ENCODE measurements at places on chromosomes 7 and 10. TPM values are rescaled to one million over a fixed set of nuclear protein-coding genes. Genes with fewer than 3 reads are reported as not detected.

Gene PYROXD2
- total RNA-seq: 7.0 TPM

Gene SSMEM1
- not detected for total RNA-seq

Gene ZNF503
- total RNA-seq: 11.2 TPM

Gene SPDYE5
- total RNA-seq: not detected

Gene RASA4B
- total RNA-seq: 8.6 TPM

Gene TMEM139
- 0.89 TPM for total RNA-seq

GRCh38 chr7:27095050-27095896 is 527 bp downstream of the HOXA1 start:
- no peak overlapping the region for H3K27ac ChIP-seq
- H3K4me3 ChIP-seq: peak overlapping the region; percentile 69
- no peaks in the 10 kb centered on the region for H3K36me3 ChIP-seq
- no peak for DNase-seq

DNA sequence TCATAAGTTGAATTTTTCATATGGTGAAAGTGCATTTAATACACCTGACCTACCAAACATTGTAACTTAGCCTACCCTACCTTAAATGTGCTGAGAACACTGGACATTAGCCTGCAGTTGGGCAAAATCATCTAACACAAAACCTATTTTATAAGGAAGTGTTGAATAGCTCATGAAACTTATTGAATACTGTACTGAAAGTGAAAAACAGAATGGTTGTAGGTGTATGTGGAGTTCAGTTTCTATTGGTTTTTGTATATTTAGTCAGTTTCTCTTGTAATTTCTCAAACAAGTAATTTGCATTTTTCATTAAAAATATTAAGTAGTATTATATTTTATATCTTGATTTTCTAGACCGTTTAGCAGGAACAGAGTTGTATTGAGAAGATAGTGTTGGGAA is 15.3 kb downstream of the CCDC7 start:
- no peak overlapping the region for H3K4me3 ChIP-seq
- no peaks in the 10 kb centered on the region for H3K36me3 ChIP-seq
- no peaks in the 10 kb centered on the region for H3K27me3 ChIP-seq
- DNase-seq: no peak

- H3K4me3 ChIP-seq: no peak overlapping the region
- H3K27me3 ChIP-seq: no peaks in the 10 kb centered on the region
- DNase-seq: no peak
- H3K4me1 ChIP-seq: peaks cover 59% of the 10 kb centered on the region
Measured at GRCh38 chr7:47488969-47489342, 93.0 kb downstream of the TNS3 start.

- peak overlapping the region; percentile 51 for H3K27ac ChIP-seq
- DNase-seq: no peak
- H3K4me3 ChIP-seq: no peak overlapping the region
- peaks cover 27% of the 10 kb centered on the region for H3K36me3 ChIP-seq
- no peaks in the 10 kb centered on the region for H3K27me3 ChIP-seq
Measured at GRCh38 chr7:134996097-134996550, 9.8 kb downstream of the AGBL3 start.

- no peaks in the 10 kb centered on the region for H3K27me3 ChIP-seq
- H3K36me3 ChIP-seq: peaks cover 33% of the 10 kb centered on the region
- no peak overlapping the region for H3K4me3 ChIP-seq
- no peak overlapping the region for H3K27ac ChIP-seq
- H3K4me1 ChIP-seq: no peaks in the 10 kb centered on the region
Measured at GRCh38 chr10:87751274-87751673, 66.8 kb downstream of the ATAD1 start.

- H3K4me1 ChIP-seq: peaks cover 4% of the 10 kb centered on the region
- peaks cover 11% of the 10 kb centered on the region for H3K36me3 ChIP-seq
- H3K27ac ChIP-seq: peak overlapping the region; percentile 98
- no peak for DNase-seq
Measured at GRCh38 chr10:42637648-42638054, 719 bp downstream of the ZNF33B start.

DNA sequence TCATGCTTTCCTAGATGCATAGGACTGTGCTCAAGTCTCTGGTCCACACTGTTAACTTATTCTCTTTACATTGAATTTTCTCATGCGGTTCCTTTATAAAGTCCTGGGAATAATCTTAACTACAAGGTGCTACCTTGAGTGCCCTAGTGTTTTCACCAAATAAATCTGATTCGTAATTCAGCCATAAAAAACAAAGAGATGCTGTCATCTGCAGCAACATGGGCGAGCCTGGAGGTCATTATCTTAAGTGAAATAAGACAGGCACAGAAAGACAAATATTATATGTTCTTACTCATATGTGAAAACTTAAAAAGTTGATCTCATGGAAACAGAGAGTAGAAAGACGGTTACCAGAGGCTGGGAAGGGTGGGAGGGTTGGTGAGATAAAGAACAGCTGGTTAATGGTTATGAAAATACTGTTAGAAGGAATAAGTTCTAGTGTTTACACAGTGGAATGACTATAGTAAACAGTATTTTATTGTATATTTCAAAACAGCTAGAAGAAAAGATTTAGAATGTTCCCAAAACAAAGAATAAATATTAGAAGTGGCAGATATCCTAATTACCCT is 38.3 kb downstream of the NT5C3A start:
- H3K27me3 ChIP-seq: no peaks in the 10 kb centered on the region
- DNase-seq: no peak
- no peak overlapping the region for H3K4me3 ChIP-seq
- peaks cover 77% of the 10 kb centered on the region for H3K36me3 ChIP-seq
- H3K4me1 ChIP-seq: no peaks in the 10 kb centered on the region

- no peak for DNase-seq
- no peaks in the 10 kb centered on the region for H3K36me3 ChIP-seq
- peaks cover 33% of the 10 kb centered on the region for H3K4me1 ChIP-seq
- peak overlapping the region; percentile 8 for H3K27ac ChIP-seq
Measured at GRCh38 chr7:51288896-51289622, 27.6 kb downstream of the COBL start.

- no peaks in the 10 kb centered on the region for H3K27me3 ChIP-seq
- peak; percentile 82 for DNase-seq
- peaks cover 21% of the 10 kb centered on the region for H3K4me1 ChIP-seq
- H3K27ac ChIP-seq: peak within 1 kb of the TSS; percentile 50
- H3K4me3 ChIP-seq: peak within 1 kb of the TSS; percentile 33
- H3K36me3 ChIP-seq: no peaks in the 10 kb centered on the region
Measured at GRCh38 chr7:36723951-36724664, at the start of gene AOAH. TSS of gene AOAH (minus strand) at chr7:36724494. CDS start at chr7:36724148, 346 bp downstream.

DNA sequence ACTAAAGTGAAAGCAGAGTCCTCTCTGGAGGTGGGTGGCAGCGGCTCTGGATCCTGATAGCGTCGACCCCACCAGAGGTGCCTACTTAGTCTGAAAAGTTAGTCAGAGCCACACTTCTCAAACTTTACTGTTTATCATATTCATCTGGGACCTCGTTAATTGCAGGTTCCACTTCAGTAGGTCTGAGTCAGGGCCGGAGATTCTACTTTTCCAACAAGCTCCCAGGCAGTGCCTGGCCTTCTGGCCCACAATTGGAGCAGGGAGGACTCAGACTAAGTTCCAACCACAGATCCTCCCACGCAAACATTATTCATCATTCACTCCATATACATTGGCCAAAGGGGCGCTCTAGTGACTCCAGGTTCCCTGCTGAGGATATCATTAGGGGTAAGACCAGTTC is 78.1 kb downstream of the VSTM4 start:
- H3K27ac ChIP-seq: no peak overlapping the region
- H3K4me3 ChIP-seq: no peak overlapping the region
- no peak for DNase-seq
- H3K4me1 ChIP-seq: no peaks in the 10 kb centered on the region
- H3K36me3 ChIP-seq: peaks cover 20% of the 10 kb centered on the region
- H3K27me3 ChIP-seq: no peaks in the 10 kb centered on the region

- H3K36me3 ChIP-seq: no peaks in the 10 kb centered on the region
- no peak overlapping the region for H3K27ac ChIP-seq
- H3K4me1 ChIP-seq: no peaks in the 10 kb centered on the region
- no peaks in the 10 kb centered on the region for H3K27me3 ChIP-seq
Measured at GRCh38 chr10:44471410-44471809, 86.5 kb upstream of the CXCL12 start.

- no peaks in the 10 kb centered on the region for H3K36me3 ChIP-seq
- no peaks in the 10 kb centered on the region for H3K27me3 ChIP-seq
- DNase-seq: no peak
- no peak overlapping the region for H3K4me3 ChIP-seq
Measured at GRCh38 chr10:126196281-126196680, 192.0 kb downstream of the ADAM12 start.

GRCh38 chr10:76871697-76872295 is 765.8 kb downstream of the KCNMA1 start:
- peaks cover 18% of the 10 kb centered on the region for H3K4me1 ChIP-seq
- H3K4me3 ChIP-seq: no peak overlapping the region
- no peak overlapping the region for H3K27ac ChIP-seq
- DNase-seq: no peak
- no peaks in the 10 kb centered on the region for H3K27me3 ChIP-seq
- H3K36me3 ChIP-seq: no peaks in the 10 kb centered on the region

DNA sequence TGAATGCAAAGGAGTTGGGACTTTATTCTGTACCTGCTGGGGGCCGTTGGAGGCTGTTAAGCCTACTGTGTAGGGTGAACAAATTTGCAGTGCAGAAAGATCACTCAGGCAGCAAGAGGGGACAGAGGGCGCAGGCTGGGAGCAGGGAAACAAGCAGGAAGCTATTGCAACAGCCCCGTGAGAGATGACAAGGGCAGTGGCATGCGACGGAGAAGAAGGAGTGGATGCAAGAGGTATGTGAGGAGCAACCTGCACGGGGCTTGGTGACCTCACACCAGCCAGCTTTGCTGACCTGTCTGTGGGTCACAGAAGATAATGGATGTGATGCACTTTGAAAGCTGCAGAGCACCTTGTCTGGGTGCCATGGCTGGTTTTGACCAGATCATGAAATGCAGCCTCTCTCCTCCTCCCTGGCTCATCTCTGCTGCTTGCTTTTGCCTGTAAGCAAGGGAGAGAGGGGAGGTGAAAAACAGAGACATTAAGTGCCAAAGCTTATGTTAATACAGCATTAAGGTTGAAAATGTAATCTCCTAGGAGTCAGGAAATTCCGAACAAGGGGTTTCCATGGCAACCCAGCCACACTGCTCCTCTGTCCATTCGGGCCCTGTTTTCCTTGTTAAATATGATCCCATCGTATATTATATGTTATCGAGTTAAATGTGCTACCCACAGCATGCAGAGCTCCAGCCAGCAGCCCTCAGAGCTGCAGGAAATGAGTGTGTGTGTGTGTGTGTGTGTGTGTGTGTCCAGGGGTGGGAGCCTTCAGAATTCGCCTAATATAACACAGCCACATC is 314.3 kb upstream of the ZMIZ1 start:
- H3K4me3 ChIP-seq: no peak overlapping the region
- H3K4me1 ChIP-seq: peaks cover 24% of the 10 kb centered on the region
- peak; percentile 74 for DNase-seq
- H3K36me3 ChIP-seq: no peaks in the 10 kb centered on the region
- H3K27me3 ChIP-seq: no peaks in the 10 kb centered on the region
- no peak overlapping the region for H3K27ac ChIP-seq

DNA sequence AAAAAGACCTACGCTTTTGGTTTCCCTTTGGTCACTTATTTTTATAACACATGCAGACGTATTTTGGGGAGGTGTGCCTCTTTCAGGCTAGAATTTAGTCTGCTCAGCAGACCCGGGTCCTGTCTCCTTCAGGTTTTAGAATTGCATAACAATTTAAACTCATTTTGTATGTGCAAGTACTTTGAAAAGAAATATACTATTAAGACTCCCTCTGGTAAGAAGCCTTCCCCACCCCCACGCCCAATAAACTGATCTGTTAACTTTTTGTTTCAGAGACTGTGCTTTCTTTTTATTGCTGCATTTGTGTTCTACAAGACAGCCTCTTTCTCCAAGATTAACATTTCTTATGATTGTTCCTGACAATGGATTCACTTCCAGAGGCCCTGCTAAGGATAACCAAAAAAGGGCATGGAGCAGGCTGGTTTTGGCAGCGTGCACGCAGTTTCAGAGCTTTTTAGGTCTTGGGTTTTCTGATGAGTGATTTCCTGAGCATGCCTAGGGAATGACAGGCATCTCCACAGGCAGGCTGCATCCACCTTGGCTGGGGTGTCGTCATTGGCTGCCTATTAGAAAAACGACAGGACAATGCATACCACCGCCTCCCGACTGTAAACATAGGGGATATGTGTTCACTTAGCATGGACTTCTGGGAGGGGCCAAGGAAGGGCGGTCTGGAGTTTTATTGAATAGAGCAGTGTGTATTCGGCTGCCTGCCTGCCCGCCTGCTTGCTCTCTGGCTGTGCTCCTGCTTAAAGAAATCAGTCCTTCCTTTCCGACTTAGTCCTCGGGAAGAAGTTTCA is at the start of gene CALD1:
TSS of gene CALD1 (plus strand) at position 694 of the 800 bp plus-strand sequence. CDS start 88,100 bp downstream, outside the sequence.
- no peaks in the 10 kb centered on the region for H3K36me3 ChIP-seq
- H3K4me1 ChIP-seq: peaks cover 21% of the 10 kb centered on the region
- H3K4me3 ChIP-seq: peak within 1 kb of the TSS; percentile 49

GRCh38 chr7:86768967-86769760 is 125.5 kb downstream of the GRM3 start:
- H3K36me3 ChIP-seq: no peaks in the 10 kb centered on the region
- no peak for DNase-seq
- H3K4me1 ChIP-seq: no peaks in the 10 kb centered on the region
- H3K4me3 ChIP-seq: no peak overlapping the region
- no peak overlapping the region for H3K27ac ChIP-seq

DNA sequence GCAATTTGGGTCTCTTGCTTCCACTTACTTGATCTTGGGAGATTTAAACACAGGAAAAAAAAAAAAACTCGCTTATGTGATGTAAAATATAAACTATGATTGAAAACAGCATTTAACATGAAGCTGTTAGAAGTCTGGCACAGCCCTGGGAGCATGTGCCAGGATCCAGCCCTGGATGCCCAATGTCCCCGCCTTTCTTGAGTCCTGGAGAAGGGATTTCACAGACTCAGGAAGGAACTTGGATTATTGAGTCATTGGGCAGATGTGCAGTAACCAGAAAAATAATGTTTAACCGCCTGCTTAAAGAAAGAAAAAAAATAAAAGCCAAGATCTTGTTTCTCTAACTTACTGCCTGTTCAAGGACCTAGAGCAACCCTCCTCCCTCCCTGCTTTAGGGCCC is 3.7 kb upstream of the JCAD start:
- H3K4me3 ChIP-seq: no peak overlapping the region
- no peaks in the 10 kb centered on the region for H3K36me3 ChIP-seq
- H3K4me1 ChIP-seq: peaks cover 10% of the 10 kb centered on the region
- H3K27me3 ChIP-seq: peaks cover 9% of the 10 kb centered on the region
- H3K27ac ChIP-seq: no peak overlapping the region

DNA sequence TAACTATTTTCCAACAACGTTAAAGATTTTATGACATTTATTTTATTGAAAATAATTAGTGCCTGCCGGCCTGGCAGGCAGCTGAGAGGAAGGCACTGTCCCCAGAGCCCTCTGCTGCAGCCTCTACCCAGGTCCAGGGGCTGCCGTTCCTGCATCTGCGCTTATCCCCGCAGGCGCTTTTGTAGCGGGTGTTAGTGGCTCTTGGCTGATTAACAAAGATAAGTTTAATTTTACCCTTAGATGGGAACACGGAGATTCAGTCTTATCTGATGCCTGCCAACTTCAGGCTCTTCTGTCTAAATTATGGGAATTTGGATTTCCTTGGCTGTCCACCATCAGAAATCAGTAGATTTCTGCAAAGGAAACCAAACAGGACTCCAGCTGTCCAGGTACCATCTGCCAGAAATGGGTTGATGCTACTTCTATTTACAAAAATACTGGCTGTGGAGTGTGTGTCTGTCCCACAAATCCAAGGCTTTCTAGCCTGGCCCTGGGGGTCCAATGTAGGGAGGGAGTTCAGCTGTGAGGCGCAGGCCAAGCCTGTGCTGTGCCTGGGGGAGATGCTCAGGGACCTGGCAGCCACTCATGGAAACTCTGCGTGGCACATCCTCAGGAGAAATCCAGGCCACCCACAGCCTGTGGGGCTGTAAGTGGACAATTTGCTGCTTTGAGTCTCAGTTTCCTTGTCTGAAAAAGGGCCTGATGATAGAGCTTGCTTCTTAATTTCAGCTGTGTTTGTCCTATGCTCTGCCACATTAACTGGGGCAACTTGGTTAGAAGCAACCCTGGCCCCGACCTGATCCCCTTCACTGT is 62.0 kb upstream of the IGFBP3 start:
- H3K36me3 ChIP-seq: no peaks in the 10 kb centered on the region
- no peak for DNase-seq
- H3K27ac ChIP-seq: no peak overlapping the region
- H3K4me1 ChIP-seq: peaks cover 2% of the 10 kb centered on the region
